Stimulated activated CD4-positive, alpha-beta T cell treated with anti-CD3 and anti-CD28 coated beads, Interleukin-1b, Interleukin-23, amount 100 ng/mL, for 4 hours (primary cell): ENCODE measurements at places on chromosomes 3 and 15.

DNA sequence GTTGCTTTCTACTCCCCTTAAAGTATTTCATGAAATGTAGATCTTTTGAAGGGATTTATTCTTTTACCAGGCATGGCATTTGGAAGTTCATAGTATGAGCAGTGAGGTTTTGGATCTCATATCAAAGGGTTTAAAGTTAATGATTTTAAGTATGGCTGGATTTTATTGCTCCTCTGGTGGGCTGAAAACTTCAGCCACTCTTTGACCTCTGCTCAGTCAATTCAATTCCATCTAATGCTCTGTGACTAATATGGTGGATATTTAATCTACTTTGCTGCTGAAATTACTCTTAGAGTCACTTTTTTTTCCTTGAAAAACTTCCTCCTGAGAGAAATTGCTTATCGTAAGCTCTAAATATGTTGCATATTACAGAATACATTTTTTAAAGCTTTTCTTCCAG lies 218.6 kb downstream of the NR2F2 start:
- DNase-seq, result no peak

GRCh38 chr15:58585693-58586443 lies 154.1 kb downstream of the LIPC start:
- DNase-seq, result no peak

DNA sequence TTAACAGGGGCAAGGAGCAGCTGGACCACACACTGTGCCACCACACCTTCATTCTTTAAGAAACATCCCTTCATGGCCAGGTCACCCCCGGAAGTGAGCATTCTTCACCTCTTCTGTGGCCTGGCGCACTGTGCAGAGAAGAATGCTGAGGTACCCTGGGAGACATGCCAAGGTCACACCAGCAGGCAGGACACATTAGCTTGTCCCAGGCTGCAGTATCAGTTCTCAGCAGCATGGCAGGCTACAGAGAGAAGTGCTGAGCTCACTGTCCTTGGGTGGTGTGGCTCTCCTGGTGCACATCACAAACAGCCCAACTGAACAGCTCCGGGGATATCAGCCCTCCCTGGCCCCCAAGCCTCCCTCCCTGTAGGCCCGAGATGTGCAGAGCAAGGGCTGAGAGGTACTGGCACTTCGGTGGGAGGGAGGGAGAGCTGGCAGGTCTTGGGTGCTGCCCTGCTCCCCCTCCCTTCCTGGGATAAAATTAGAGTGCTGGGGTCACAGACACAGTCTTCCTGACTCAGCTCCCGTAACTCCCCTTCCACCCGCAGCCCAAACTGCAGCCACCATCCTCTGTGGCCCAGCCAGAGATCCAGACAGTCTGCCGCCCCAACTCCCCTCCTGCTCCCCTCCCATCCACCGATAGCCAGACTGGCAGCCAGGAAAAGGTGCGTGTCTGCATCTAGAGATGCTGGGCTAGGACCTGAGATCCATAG lies 13.4 kb downstream of the SEMA7A start:
- DNase-seq, result no peak

DNA sequence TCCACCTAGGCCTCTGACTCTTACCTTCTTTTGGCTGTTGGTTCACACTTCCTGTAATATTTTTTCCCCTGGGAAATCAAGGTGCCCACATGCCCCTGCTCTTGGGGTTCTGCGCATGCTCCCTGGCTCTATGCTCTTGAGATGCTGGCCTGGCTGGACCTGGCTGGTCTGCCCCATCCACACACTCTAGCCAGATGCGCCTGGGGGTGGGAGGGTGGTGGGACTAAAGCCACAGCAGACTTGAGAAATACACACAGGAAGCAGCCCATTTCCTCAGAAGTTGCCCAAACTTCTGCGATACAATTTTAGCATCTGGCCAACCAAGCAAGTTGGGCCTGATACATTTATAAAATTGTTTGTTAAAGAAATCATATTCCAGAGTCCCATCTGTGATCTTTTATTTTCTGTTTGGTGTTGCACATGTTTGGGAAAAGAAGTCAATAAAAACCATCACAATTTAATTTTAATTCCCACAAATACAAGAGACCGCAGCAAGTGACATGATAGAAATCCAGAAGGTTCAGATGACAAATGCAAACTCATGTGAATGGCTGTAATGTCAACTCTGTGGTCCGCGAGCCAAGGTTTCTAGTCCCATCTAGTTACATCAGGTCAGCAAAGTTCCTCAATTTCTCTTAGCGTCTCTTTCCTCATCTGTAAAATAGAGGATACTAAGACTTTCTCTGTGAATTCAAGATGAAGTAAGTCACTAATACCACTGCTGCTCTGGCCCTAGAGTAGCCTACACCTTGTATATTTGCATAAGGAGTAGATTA lies 55.9 kb upstream of the MEF2A start:
- no peak for DNase-seq

- no peak for DNase-seq
Observed at GRCh38 chr15:51281368-51281967, 56.9 kb downstream of the CYP19A1 start.

- no peak for DNase-seq
Observed at GRCh38 chr15:22786868-22787698, 639 bp downstream of the NIPA1 start.
